ENCODE measurements at places on chromosomes 3 and 15.
A peak's percentile ranks its signal among the peaks of the same experiment; 100 is the strongest.

DNA sequence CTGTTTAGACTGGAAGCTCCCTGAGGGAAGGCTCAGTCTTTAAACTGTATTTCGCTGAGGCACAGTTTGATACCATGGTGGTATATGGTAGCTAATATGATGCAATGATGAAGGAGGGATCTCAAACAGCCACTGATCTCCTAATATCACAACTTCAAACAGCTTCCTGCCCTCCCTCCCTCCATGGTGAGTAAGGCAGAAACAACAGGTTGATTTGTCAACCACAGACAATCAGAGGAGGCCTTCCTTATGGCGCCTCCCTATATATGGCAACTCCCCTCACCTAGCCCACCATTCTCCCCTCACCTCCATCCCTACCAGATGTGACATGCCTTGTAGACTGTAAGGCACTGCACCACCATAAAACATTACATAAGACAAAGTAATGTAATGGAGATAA lies 316.5 kb upstream of the ICE2 start:
- no peak for DNase-seq

GRCh38 chr3:190182418-190183043 lies 61.8 kb upstream of the P3H2 start:
- no peak for DNase-seq

- DNase-seq = no peak
Measured at GRCh38 chr15:67835297-67836133, 4.3 kb downstream of the RNU6-1 start.

DNA sequence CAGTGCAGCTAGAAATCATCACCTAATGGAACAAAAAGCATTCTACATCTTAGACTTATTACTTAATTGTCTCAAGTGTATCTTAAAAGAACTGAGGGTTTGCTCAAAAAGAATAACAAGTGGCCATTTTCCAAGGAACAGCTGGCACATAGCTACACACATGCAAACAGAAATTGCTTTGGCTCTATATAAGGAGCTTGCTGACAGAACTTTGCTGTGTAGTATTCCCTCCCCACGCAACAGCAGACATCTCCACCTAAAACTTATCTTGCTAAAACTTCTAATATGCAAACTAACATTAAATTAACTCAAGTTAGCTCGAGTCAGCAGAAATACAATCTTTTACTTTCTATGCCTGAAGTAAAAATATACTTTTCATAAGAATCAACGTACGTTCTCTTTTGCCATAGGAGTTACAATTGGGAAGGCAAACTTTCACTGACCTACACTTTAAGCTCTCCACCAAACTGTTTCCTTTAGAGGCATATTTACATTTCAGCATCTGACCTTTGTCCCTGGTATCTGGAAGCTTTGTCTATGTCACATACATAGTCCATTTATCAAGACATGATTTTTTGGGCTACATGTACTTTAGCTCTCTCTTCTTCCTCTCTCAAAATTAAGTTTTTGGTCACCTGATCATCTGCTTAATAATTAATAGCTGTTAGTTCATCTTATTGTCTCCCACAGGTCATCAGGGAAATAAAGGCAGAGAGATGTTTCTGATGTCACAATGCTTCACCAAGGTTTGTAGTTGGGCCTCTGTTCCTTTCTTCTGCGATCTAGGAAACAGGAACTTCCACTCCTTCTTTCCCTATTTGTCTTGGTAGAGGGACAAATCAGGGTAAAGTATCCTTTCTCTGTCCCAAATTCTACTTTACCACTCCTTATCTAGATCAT lies 163.4 kb upstream of the AGTR1 start:
- DNase-seq = no peak

GRCh38 chr15:43093026-43093425 lies 12.8 kb downstream of the UBR1 start:
- DNase-seq = no peak

GRCh38 chr15:64969401-64969800 lies 20.3 kb downstream of the SPG21 start:
- DNase-seq = no peak

- DNase-seq = no peak
Measured at GRCh38 chr15:71237456-71238188, 122.4 kb downstream of the THSD4 start.

DNA sequence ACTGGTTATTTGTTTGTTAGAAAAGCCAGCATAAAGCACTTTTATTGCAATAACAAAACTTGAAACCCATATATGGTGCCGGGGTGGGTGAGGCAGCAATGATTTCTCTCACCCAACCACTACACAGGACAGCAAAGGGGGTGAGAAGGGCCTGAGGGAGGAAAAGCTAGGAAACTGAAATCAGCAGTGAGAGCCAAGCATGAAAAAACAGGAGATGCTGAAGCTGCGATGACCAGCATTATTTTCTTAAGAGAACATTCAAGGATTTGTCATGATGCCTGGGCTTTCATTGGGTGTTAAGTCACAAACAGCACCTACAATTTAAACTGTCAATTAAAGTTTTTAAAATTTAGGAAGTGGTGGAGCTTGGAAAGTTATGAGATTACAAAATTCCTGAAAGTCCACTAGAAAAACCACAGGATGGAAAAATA lies 11.9 kb upstream of the TM4SF4 start:
- no peak for DNase-seq

- DNase-seq = no peak
Measured at GRCh38 chr3:183587336-183587735, 31.8 kb upstream of the KLHL6 start.

- DNase-seq = no peak
Measured at GRCh38 chr3:114221165-114221880, 16.1 kb downstream of the ZNF80 start.

DNA sequence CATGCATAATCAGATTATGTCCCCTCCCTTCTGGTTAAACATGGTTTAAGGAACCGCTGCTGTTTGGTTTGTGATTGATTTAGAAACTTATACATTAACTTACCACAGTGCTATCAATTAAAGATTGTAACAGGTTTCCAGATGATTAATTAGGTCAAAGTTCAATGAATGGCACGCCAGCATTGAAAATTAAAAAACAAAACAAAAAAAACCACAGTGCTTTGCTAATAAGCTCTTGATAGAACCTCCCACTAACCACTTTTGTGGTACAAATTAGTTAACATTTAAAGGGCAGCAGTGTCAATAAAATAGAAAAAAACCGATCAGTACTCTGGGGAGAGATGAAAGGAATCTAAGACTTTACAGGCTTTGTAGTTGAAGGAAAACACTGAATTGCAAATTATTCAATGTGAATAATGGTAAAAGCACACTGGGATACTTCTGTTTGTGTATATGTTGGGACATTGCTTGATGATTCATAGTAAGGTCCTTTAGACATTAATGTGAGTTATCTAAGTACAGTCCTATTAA lies 7.6 kb upstream of the C3orf38 start:
- DNase-seq = no peak

DNA sequence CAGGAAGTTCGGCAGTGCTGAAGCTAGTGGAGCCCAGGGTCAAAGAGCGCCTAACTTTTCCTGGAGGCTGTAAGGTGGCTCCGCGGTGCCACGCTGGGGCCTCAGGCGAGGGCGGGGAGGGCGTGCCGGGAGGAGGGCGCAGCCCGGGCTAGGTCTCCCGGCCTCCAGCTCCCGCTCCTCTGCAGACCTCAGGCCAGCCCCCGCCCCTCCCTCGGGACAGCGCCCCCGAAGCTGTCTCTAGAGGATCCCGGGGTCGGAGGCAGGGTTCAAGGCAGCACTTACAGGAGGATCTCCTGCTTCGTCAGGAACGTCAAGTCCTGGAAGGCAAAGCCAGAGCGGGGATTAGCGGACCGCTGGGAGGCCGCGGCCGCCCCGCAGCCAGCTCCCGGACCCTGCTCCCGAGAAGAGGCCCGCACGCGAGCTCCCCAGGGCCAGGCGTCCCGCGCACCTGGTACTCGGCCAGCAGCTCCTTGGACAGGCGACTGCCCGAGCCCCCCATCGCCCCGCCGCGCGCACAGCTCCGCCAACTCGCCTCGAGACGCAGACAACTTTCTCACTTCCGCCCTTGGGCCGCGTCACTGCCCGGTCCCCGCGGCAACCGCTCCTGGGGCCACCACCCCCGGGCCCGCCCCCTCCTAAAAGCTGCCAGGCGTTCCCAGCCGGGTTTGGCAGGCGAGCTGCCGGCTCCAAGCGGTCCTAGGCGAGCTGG lies at the start of gene CIB1:
Gene CIB1 (minus strand): TSS at position 555 of the 709 bp plus-strand sequence. CDS start 56 bp downstream, at position 499.
- peak; percentile 89 for DNase-seq

- DNase-seq = no peak
Measured at GRCh38 chr3:18066899-18067582, 324.6 kb upstream of the TBC1D5 start.

- no peak for DNase-seq
Measured at GRCh38 chr3:27643355-27643754, 78.8 kb downstream of the EOMES start.

DNA sequence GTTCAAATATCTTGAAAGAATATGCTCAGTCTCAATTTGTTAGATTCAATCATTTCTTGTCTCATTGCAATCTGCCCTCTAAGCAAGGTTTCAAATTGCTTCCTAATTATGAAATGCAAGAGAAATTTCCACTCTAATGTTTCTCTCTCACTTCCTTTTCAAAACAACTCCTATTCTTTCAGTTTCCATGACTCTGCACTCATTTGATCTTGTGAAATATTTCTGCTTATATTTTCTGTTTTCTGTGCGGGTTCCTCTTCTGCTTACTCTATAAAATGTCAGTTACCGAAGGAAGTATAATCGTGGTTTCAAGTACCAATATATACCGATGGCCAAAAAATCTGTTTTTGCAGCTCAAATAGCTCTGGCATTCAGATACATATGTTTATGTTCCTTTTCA lies 521.9 kb upstream of the NAALADL2 start:
- DNase-seq = no peak

- DNase-seq = no peak
Measured at GRCh38 chr3:72279631-72280041, 494.7 kb upstream of the PROK2 start.

GRCh38 chr15:40438712-40439111 lies 2.0 kb upstream of the BAHD1 start:
- DNase-seq = no peak

GRCh38 chr3:131447349-131447748 lies 55.4 kb downstream of the MRPL3 start:
- no peak for DNase-seq

- DNase-seq = no peak
Measured at GRCh38 chr15:80404057-80404760, at the start of gene ARNT2. TSS of gene ARNT2 (plus strand) at chr15:80404382. CDS start at chr15:80404516, 134 bp downstream.

DNA sequence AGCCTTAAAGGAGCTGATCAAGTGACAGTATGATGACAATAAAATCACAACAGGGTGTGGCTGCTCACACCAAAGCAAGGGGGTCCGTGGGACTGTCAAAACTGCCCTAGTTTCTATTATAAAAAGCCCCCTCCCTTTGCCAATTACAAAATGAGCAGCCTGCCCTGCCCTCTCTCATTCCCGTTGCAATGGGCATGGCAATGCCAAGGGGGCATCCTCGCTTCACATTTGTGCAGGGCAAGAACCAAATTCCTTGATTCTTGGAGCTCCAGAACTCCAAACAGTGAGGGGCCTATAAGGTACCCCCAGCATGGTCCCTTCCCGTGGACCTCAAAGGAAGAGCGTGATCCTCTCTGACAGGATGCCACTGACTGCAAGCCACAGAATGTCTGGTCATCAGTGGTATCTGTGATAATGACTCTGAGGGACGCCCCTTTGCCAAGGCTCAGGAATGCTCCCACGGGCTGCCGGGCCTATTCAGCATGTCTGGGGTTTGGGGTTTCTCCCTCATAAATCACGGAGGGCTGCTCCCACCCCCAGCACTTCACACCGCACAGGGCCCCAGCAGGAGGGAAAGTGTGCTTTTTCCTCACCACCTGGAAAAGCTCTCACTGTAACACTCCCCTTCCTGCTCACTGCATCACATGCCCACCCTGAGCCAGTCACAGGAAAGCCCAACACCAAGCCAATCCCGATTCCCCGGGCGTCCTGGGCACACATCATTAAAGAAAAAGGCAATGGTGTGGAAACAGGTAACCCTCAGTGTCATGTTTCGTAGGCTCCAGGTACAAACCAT lies 105.1 kb upstream of the TRPM1 start:
- no peak for DNase-seq

GRCh38 chr3:48738144-48738536 lies 21.1 kb upstream of the IP6K2 start:
- DNase-seq = no peak

DNA sequence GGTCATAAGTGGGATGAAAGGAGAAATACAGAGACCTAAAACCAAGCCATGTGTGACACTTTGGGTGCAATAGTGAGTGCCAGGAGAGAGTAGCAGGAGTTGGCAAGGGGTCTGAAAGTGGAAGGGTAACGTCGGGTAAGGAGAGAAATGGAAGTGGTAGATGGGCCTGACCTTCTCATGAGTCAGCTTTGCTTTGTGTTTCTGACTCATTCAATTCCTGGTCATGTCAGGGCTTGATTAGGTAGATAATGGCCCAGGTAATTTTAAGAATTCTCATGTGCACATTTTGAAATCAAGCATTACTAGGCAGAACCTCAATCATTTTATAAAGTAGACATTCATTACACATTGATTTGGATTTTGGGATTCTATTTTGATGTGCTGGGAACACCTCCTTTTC lies 262.5 kb downstream of the SOX2 start:
- DNase-seq = no peak

GRCh38 chr3:186340204-186340603 lies 21.8 kb downstream of the DGKG start:
- no peak for DNase-seq

GRCh38 chr15:70562906-70563305 lies 200.5 kb downstream of the UACA start:
- no peak for DNase-seq

- DNase-seq = no peak
Measured at GRCh38 chr15:40102897-40103858, 5.5 kb downstream of the BMF start.

DNA sequence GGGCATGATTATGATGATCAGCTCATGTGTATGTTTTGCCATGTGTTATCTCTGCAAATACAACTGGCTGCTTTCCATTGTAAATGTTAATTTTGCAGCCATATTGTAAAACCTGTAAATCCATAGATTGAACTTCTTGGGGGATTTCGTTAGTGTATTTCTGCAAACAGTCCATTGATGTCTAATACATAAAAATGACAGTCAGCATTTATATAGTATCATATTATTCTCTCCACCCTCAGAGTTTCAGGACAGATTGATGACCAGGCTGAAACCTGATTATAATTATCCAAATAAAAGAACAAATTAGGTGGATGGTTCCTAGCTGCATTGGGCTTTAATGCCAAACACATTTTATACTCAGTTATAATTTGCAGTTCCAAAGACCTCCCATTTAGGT lies 276.8 kb downstream of the FEZF2 start:
- DNase-seq = no peak

DNA sequence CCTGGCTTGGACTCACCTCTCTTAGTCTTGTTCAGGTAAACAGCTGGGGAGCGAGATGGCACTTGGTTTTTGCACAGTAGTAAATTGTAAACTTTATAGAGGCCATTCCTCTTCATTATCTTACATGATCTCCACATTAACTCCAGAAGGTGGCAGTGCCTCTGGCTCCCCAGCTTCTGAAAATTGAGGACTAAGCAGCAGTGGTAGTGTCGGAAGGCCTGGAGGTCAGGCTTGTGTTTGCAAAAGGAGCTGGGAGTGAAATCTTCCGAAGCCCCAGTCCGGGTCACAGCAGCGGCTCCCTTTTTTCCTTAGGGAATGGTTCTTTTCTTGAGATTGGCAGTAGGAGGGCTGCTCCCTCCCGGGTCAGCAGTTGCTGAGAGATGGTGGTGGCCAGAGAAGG lies 85.7 kb downstream of the FNDC3B start:
- no peak for DNase-seq

- DNase-seq = no peak
Measured at GRCh38 chr3:150261958-150262357, 146.1 kb upstream of the TSC22D2 start.

GRCh38 chr15:82848241-82848993 lies 39.0 kb downstream of the WHAMM start:
- DNase-seq = no peak

- no peak for DNase-seq
Measured at GRCh38 chr3:28449398-28449797, 100.8 kb upstream of the AZI2 start.
